HCT116 (cell line): ENCODE measurements at places on chromosomes 11 and 22.

GRCh38 chr11:69374110-69374945 lies 80.4 kb downstream of the MYEOV start:
- DNase-seq = no peak

DNA sequence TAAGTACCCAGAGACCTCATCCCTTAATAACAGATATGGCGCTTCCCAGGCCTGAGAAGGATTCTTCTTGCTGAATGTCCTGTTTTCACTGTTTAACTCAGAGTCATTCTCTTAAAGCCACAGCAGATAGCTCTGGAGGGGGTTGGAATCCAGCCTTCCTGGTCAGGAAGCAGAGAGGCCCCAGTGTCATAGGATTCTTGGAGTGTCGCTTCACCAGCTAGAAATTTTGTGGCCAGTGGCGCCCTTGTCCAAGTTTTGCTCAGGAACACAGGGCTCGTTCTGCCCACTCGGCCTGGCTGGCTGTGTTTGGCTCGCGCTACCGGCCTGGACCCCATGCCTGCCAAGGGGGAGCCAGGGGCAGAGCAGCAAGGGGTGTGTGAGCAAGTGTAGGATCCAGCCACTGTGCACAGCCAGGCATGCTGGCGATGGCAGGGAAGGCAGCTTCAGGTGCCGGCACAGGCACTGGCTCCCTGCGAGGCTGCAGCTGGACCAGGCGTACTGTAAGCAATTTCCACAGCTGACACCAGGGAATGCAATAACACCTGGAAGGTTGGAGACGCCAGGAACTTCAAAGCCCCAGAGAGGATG lies 214.8 kb upstream of the SESN3 start:
- no peak for DNase-seq

DNA sequence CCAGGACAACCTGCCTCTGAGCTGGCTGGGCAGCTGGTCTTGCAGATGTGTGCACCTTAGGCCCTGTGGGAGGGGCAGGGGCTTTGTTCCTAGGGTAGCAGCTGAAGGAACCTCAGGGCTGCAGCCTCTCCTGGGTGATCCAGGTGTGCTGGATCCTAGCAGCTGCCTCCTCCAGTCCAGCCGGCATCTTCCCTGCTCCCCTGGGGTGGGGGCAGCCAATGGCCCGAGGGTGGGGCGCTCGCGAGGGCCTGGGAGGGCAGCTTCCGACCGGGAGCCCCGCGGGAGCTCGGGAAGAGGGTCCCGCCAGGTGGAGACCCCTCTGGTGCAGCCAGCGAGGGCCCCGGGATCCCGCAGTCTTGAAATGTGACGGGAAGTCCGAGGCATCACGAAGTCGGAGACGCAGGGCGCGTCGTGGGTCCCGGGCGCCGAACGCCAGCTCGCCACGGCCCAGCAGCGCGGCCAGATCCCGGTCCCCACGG lies 1.7 kb downstream of the IFITM1 start:
- DNase-seq = no peak

- no peak for DNase-seq
These were observed 32.3 kb downstream of the ACO2 start for GRCh38 chr22:41501209-41501608.

DNA sequence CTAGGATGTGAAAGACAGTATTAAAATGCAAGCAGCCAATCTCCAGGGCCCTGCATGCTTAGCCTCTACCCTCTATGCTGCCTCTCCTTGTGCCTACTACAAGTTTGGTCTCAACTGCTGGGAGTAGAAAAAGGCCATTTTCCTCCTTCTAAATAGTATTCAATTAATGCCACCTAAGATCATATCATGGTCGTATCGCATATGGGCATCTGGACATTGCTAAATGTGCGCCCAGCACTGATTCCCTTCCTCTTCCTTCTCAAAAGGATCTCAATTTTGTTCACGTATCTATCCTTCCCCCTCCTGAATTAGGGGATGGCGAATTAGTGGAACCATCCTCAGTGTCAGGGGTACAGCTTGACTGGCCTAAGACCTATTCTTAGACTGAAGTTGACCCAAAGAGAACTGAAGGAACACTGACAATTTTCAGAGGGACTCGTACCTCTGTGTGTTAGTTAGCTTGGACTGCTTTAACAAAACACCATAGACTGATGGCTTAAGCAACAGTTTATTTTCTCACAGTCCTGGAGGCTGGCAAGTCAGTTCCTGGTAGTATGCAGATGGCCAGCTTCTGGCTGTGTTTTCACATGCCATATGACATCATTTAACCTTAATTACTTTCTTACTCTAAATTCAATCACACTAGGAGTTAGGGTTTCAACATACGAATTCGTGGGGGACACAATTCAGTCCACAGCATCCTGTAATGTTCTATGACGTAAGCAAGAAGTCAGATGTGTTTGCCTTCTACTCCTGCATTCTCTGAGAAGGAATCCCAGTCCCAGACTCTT lies 8.5 kb upstream of the NUP50 start:
- DNase-seq = no peak

DNA sequence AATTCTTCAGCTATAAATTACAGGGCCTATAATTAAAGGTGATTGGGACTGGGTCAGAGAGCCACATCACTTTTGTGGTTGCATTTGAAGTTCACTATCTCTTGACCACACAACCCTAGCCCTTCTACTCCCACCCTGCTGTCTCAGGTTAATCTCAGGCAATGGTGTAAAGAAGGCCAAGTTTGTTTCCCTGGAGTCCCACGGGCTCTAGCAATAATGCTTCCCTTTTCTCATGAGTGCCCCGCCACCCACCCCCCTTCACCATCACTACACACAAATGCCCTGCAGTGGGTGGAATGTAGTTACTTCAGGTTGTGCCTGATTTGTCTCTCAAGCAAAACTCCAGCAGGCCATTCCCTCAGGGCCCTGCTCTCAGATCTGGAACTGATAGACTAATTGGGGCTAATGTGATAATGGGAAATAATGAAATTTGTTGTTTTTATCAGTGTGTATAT lies 1.8 kb upstream of the EHF start:
- DNase-seq = no peak

DNA sequence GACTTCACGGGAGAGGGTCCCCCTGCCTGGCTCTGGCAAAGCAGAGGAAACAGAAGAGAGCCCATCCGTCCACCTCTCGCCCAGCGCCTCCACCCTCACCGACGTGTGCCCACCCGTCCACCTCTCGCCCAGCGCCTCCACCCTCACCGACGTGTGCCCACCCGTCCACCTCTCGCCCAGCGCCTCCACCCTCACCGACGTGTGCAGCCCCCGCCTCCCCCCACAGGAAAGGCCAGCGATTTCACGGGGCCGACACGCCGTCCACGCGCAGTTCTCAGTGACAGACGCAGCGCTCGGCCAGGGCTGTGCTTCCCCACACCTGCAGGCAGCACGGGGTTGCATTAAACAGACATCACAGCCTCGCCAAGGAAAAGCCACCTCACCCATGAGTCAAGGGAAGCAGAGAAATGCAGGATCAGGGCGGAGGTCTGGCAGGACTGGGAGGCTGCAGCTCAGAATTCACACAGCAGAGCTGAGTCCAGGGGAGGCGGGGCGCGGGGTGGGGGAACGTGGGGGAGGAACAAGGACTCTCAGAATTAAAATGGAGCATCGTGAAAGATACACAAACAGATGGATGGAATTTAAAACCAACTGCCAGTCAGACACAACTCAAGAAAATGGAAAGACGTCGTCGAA lies 377.7 kb downstream of the BRD1 start:
- DNase-seq = no peak

DNA sequence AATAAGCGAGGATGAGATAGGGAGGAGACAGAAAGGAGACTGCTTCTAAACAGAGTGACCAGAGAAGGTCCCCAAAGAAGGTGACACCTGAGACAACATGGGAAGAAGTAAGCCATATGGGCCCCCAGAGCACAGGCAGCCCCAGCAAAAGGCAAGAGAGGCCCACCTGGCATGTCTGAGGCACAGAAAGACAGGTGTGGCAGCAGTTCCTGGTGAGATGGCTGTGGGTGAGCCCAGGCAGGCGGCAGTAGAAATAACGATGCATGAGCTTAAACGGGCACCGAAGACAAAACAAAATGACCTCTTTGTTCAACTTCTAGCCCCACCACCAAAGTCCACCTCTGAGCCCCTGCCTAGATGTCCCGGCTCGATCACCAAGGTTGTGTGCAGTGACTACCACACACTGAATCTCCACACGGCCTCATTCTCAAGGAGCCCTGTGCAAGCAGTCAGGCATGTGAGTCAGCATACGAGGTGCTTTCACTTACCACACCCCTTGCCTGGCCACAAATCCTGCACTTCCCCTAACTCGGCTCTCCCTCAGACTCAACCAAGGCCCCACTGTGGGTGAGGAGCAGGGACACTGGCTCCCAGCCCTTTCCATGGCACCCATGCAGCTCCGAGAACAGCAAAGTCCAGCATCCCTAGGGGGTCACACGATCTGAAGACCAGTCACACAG lies 77.6 kb downstream of the PACSIN2 start:
- DNase-seq = peak; percentile 56
